ENCODE measurements at places on chromosomes 7 and 10. TPM values are rescaled to one million over a fixed set of nuclear protein-coding genes. Genes with fewer than 3 reads are reported as not detected.

Gene ABCA13
- total RNA-seq: not detected

DNA sequence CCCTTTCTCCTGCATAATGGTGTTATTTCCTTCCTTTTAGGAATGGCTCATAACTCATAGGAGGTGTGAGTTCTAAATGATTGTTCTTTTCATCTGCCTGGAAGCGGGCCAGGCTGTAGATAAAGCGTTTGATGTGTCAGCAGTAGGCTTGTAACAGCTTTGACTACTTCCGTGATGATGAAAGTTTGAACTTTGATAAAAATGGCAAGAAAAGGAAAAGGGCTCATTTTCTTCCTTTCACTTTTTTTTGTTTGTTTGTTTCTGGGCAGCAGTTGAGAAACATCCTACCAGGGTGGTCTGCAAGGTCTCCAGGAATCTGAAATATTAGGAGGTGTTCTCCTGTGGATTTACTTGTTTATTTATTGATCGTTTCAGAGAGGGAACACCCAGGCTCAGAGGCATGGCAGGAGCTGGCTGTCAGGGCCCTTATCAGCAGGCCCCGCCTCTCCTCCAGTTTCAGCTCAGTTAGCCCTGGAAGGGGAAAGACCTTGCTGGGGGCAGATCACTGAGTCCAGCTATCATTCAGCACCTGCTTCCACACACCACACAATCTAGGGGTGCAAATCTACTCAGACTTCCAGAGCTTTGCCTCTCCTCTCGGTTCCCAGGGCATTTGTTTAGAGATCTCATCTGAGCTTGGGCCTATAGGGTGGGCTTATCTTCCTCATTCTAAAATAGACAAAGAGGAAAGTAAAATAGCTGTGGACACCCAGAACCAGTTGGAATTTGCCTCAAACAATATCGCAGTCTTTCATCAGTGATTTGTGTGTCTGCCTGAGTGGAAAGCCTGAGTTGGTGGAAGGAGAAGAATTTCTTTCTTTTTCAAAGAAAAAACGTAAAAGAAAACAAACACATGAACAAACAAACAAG, 130.9 kb downstream of the BMPER start:
- no peak overlapping the region for H3K27ac ChIP-seq
- no peaks in the 10 kb centered on the region for H3K4me1 ChIP-seq
- no peak overlapping the region for H3K4me3 ChIP-seq

DNA sequence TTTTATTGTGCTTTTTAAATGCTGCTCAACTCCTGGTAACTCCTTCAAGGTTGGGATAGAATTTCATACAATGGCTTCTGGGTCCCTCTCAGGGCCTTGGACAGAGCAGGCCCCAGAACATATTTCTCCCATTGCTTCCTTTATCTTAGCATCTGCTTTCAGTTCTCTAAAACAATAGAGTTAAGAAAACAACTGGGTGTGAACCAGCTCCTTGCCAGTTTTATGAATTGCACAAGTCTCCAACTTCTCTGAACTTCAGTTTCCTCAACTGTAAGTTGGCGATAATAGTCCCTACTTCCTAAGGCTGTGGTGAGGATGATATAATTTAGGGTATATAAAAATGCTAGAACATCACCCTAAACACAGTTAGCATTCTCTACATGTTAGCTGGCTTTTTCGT, 77.0 kb upstream of the INHBA start:
- no peak overlapping the region for H3K27ac ChIP-seq
- no peak overlapping the region for H3K4me3 ChIP-seq
- no peaks in the 10 kb centered on the region for H3K4me1 ChIP-seq
- H3K27me3 ChIP-seq: no peaks in the 10 kb centered on the region

- H3K36me3 ChIP-seq: peaks cover 4% of the 10 kb centered on the region
- H3K27me3 ChIP-seq: no peaks in the 10 kb centered on the region
- H3K4me3 ChIP-seq: no peak overlapping the region
These were observed 302.4 kb downstream of the PTEN start for GRCh38 chr10:88165849-88166271.

DNA sequence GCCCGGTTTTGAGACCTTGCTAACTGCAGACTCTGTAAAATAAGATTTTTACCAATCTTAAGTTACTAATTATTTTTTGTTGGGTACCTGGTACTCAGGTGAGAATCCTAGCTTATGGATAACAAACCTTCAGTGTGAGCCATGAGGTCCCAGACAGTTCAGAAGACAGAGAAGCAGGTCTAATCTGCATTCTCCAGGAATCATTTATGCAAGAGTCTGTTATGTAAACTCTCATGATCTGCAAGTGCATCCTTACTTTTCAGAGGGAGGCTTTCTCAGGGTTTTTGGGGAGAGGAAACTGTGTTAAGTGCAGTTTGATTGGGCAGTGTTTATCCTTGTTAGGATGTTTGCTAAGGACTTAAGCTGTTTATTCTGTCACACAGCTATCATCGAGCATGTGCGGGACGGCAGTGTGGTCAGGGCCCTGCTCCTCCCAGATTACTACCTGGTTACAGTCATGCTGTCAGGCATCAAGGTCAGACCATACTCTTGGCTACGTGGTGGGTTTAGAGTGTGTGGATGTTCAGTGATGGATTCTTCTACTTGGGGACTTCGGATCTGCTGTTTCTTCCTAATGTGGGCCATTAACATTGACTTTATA, 50.2 kb downstream of the SND1 start:
- H3K4me1 ChIP-seq: peaks cover 3% of the 10 kb centered on the region
- H3K27ac ChIP-seq: no peak overlapping the region
- no peaks in the 10 kb centered on the region for H3K27me3 ChIP-seq
- no peak overlapping the region for H3K4me3 ChIP-seq
- H3K36me3 ChIP-seq: peaks cover 70% of the 10 kb centered on the region
- no peak for DNase-seq

Gene ELAPOR2
- 4.0 TPM for total RNA-seq

DNA sequence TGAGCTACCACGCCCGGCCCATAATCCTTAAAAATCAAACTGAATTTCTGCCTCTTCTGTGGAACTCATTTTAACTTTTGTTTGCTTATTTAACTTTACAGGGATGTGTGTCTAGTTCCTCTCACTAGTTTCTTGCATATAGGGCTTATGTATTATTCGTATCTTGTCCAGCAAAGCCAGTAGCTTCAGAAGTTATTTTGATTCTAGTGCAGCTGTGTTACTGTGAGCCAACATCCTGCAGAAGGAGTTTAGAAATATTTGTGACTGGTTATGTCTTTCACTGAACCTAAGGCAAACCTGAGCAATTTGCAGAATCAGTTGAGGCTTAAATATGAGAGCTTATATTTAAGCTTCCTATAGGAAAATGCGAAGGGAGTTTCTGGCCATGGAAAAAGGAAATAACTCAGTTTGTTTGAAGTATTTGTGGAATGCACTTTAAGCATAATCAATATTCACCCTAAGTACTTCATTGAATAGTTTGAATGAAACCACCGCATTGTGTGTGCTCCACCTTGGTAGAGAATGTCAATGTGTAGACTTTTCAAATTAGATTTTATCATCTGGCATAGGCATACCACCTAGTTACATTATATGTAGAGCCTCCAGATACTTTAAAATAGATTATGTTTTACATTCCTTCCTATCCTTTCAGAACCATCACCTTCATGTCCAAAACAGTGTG, 90.8 kb downstream of the MCU start:
- no peaks in the 10 kb centered on the region for H3K4me1 ChIP-seq
- no peaks in the 10 kb centered on the region for H3K27me3 ChIP-seq
- H3K27ac ChIP-seq: no peak overlapping the region
- no peak overlapping the region for H3K4me3 ChIP-seq
- no peak for DNase-seq

GRCh38 chr7:138382862-138383565, 77.0 kb upstream of the TRIM24 start:
- no peak for DNase-seq
- no peaks in the 10 kb centered on the region for H3K36me3 ChIP-seq
- H3K4me3 ChIP-seq: no peak overlapping the region
- H3K27me3 ChIP-seq: no peaks in the 10 kb centered on the region
- no peak overlapping the region for H3K27ac ChIP-seq

Gene CHAT
- not detected for total RNA-seq

- no peak overlapping the region for H3K4me3 ChIP-seq
- no peak for DNase-seq
- no peak overlapping the region for H3K27ac ChIP-seq
- peaks cover 6% of the 10 kb centered on the region for H3K27me3 ChIP-seq
- H3K4me1 ChIP-seq: peaks cover 6% of the 10 kb centered on the region
These were observed 68.9 kb upstream of the INPP5A start for GRCh38 chr10:132468651-132469050.

DNA sequence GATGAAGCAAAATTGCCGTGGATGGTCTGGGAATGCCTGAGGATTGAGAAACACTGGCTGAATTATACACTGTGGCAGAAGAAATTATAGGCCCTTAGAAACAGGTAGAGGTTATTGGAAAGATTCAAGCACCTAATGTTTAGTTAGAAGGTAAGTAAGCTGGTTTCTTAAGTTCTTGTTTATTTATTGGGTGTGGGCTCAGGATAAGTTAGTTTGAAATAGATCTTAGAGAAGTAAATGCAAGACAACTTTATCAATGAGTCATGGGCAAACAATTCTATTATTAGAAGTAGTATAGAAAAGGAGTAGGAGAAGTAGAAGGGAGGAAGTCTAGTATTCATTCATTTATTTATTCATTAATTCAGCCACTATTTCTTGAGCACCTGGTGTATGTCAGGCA, 96.5 kb downstream of the KAT6B start:
- H3K36me3 ChIP-seq: peaks cover 9% of the 10 kb centered on the region
- no peaks in the 10 kb centered on the region for H3K27me3 ChIP-seq
- DNase-seq: no peak
- no peak overlapping the region for H3K27ac ChIP-seq
- H3K4me3 ChIP-seq: no peak overlapping the region
